ENCODE measurements at places on chromosomes 7 and 10.
A peak's percentile ranks its signal among the peaks of the same experiment; 100 is the strongest.

GRCh38 chr7:26369593-26369992, 77.9 kb downstream of the SNX10 start:
- peak; percentile 49 for DNase-seq

GRCh38 chr7:11060893-11061292, 87.2 kb downstream of the PHF14 start:
- peak; percentile 49 for DNase-seq

GRCh38 chr10:15196021-15196834, 27.7 kb upstream of the NMT2 start:
- no peak for DNase-seq

DNA sequence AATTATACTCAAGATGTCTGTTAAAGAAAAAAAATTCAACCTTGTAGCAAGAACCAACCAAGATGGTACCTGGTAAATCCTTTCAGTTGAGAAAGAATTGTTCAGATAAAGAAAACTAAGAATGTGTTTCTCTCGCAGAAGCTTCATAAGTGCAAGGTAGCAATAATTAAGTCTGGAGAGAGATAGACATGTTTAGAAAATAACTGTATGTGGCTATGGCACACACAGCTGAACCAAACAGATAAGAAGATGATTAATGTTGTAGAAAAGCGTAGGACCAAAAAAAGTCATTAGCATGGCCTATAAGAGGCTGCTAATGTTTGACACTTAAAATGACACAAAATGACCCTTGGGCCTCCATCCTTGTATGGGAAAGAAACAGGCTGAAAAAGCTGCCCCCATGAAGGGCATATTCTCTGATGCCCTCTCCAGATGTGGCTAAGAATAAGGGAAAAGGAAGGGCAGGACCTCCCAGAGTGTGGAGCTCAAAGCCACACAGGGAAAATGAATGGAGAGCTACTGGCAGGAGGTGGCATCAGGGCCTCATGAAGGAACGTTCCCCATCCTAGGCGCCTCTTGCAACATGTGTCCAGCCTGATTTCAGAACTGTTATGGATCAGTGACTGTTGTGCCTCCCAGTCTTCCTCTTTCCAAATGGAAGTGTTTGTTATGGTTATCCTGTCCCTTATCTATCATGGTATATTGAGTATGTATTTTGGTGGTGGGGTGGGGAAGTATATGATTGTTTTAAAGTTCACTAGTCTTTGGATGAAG, 30.7 kb downstream of the TLL2 start:
- DNase-seq = no peak

DNA sequence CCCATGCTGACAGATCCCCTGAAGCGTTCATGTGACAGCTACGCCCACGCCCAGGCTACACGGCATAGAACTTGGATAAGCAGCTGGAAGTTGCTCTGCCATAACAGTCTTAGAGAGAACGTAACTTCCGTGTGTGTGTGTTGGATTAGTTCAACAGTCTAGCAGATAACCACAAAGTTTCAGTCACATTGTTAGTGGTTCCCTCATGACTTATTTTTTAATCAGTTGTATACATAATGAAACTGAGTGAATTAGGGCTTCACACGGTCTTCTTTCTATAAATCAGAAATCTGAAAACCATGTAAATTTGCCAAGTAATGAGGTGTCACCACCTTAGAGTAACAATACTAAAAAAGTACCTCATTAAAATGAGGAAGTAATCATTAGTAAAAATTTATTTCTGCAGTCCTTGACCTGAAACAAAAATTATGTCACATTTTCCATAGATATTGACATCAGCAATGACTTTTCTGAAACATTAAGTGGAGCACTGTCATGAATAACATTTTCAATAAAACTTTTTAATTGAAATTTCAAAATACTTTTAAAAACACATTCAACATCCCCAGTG, 21.7 kb upstream of the MACC1 start:
- no peak for DNase-seq

DNA sequence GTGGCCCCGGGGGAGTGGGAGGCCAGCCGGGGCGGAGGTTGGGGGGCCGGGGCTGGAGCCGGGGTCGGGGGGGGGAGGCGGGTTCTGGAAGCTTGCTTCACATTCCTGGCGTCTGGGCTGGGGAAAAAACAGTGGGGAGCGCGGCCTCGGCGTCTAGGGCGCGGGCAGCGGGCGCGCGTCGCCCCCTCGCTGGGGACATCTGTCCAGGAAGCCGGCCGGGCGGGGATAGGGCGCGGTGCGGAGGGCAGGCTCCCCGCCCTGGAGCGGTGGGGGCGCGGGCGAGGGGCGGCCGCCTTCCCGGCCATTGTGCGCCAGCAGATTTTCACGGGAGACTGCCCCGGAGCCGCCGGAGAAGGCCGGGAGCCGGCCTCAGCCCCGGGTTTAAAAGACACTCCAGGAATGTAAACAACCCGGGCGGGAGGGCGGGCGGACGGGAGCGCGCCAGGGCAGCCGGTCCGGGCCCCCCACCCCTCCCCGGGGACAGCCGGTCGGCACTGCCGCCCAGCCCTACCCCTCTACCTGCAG, 1.4 kb downstream of the ZMIZ1 start:
- peak; percentile 63 for DNase-seq

DNA sequence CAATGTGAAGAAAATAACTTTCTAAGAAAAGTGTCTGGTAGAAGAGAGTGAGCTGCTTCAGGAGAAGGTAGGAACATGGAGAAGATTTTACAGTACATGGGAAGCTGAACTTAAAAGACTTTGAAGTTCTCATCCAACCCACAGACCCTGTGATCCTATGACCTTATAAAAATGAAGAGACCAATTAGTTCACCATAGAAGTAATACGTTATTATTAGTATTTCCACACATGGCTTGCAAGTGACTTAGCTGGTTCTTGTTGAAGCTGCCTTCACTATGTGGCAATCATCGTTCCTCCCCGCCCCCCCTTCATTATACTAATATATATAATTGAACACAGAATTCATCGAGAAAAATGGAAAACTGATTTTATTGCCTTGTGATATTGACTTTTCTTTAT, 129.1 kb downstream of the SND1 start:
- no peak for DNase-seq

All from fibroblast of skin of back (primary cell).